ENCODE measurements at places on chromosomes 1 and 21.

- DNase-seq = no peak
These were observed 96.2 kb downstream of the RNF220 start for GRCh38 chr1:44501047-44501890.

GRCh38 chr1:159076438-159077119 is at the start of gene AIM2:
AIM2 (minus strand) TSS chr1:159076766; CDS start chr1:159073499, 3,267 bp downstream.
- DNase-seq = no peak

DNA sequence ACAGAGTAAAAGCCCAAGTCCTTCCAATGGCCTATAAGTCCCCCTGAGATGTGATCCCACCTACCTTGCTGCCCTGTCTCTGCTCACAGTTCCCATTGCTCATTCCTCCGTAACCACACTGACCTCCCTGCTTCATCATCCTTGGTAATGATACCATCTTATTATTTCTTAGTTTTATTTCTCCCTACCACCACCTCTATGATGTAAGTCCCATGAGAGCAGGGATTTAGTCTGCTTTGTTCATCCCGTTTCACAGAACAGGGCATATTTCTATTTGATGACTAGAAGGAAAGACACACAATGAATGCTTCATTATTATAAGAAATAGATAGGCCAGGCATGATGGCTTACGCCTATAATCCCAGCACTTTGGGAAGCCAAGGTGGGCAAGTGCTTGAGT is 22.5 kb downstream of the NIBAN1 start:
- no peak for DNase-seq

DNA sequence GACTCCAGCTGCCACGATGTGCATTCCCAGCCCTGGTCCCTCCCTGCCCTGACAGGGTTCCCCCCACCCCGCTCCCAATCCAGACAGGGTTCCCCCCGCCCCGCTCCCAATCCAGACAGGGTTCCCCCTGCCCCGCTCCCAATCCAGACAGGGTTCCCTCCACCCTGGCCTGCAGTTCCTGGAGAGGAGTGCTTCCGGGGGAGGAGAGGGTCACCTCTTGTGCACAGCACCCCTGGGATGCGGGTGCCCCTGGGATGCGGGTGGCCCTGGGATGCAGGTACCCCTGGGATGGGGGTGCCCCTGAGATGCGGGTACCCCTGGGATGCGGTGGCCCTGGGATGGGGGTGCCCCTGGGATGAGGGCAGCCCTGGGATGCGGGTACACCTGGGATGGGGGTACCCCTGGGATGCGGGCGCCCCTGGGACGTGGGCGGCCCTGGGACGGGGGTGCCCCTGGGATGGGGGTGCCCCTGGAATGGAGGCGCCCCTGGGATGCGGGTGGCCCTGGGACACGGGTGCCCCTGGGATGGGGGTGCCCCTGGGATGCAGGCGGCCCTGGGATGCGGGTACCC is 36.7 kb upstream of the SLC19A1 start:
- DNase-seq = peak; percentile 57

GRCh38 chr1:68600049-68600661 is 103.3 kb upstream of the DEPDC1 start:
- DNase-seq = no peak

- DNase-seq = no peak
These were observed 1.1 kb upstream of the SERBP1 start for GRCh38 chr1:67431156-67431765.

- DNase-seq = no peak
These were observed 137.4 kb downstream of the BACH1 start for GRCh38 chr21:29436143-29436542.

- peak; percentile 88 for DNase-seq
These were observed 23.5 kb downstream of the MTARC1 start for GRCh38 chr1:220810179-220810653.

- no peak for DNase-seq
These were observed 87.3 kb downstream of the PTPRU start for GRCh38 chr1:29323636-29324035.

DNA sequence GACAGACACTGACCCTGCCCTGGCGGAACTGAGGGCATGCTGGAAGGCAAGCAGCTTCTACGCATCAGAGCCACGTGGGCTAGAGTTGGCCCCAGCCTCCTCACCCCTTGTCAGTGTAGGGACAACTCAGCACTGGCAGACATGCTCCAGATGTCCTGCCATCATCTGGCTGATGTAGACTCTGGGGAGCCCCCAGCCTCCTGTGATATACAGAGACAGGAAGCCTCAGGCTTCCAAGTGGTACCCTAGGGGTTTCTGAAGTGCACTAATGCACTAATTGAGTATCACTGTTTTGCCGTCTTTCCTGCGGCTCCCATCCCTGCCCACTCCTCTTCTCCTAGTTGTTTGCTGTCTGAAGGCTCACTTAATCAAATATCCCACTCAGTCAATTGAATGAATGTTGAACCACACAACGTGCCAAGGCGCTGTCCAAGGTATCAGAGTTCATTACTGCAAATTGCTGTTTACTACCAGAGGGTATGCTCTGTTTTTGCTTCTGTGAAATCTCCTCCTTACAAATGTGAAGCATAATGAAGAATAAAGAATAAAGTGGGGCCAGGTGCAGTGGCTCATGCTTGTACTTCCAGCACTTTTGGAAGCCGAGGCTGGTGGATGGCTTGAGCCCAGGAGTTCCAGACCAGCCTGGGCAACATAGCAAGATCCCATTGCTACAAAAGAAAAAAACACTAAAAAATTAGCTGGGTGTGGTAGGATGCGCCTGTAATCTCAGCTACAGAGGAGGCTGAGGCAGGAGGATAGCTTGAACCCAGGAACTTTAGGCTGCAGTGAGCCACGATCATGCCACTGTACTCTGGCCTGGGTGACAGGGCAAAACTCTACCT is 76.4 kb upstream of the ZBTB18 start:
- no peak for DNase-seq

DNA sequence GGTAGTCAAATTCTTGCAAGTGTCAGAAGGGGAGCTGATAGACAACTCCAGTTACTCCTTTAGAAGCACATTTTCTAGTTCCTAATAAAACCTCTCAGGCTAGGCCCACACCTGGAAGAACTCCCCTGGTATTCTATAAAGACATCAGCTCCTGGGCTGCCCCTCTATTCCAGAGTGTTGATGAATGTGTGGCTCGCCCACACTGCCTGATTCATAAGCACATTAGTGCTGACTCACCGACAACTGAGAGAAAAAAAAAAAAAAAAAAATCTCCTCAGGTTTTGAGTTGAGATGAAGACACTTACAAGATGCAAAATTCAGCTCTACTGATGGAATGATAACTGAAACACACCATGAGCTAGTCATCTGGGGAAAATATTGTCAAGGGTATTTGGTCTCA is 188.1 kb downstream of the TNR start:
- DNase-seq = no peak

DNA sequence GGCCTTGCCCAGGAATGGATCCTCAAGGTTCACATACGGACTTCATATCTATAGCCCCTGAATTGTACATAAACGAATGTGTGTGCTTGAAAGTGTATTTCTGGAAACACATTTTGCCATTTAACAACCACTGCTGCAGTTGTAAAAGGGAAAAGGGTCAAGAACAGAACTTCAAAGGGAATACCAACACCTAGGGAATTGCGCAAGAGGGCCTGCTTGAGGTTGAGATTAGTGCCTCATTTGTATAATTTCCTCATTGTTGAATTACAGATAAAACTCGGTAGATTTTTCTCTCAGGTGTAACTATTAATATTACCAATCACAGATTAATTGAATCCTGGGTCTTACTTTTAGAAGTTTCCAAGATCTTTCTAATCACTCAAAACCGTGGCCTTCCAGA is 6.1 kb downstream of the NCF2 start:
- DNase-seq = no peak

DNA sequence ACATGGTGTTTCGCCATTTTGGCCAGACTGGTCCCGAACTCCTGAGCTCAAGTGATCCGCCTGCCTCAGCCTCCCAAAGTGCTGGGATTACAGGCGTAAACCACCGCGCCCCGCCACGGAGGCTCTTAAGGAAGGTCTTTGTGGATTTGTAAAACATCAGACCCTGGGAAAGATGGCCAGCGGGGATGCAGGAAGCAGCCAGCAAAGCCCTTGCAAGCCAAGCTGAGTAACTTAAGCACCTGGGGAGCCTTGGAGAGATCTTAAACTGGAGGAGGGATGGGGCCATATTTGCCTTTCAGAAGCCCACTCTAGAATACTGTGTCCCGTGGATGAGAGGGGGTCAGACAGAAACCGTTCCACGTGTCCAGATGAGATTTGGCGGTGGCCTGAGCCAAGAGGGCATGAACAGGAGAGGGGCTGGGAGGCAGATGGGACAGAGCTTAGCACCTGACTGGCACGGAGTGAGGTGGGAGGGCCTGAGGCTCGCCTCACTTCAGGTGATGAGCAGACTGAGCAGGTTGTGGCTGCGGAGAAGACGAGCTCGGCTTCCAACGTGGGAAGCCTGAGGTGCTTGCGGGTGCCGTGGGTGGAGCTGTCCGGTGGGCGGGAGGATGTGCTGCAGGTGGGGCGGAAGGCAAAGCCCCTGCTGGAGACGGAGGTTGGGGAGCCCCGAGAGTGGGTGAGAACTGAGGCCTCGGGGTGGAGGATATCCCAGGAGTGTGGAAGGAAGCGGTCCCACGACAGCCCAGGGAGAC is 11.7 kb downstream of the C1orf216 start:
- DNase-seq = no peak

GRCh38 chr1:6007318-6008083 is 15.3 kb upstream of the NPHP4 start:
- no peak for DNase-seq

DNA sequence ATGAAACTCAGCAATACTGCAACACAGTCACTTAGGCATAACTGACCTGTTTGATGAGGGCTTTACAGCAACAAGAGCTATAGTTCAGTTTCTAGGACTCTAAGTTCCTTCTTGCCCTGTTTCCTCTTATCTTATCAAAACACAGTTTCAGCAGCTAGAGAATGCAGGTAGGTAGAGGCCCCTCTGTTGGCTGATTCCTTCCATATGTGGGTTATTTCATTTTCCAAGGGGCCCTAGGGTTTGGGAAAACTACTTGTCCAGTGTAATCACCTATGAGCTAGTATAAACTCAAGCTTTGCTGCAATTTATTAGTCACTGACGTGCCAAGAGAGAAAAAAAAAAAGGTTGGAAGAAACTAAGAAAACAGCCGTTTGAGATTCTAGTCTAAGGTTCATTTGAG is 607.7 kb upstream of the USP24 start:
- no peak for DNase-seq

DNA sequence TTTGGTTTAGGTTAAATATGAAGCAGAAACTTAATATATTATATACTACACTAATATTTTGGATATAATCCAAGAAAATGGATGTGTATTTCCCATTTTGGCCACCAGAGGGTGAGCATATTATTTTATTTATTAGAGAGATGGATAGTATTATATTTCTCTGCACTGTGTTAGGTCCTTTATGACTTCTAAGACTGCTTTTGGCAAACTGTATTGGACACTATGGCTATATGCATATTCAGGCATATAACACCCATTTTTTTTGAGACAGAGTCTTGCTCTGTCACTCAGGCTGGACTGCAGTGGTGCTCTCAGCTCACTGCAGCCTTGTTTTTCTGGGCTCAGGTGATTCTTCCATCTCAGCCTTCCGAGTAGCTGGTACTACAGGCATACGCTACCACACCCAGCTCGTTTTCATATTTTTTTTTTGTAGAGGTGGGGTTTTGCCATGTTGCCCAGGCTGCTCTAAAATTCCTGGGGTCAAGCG is 17.8 kb upstream of the PGM1 start:
- DNase-seq = no peak

- DNase-seq = no peak
These were observed 8.9 kb downstream of the VSIG8 start for GRCh38 chr1:159853417-159854115.

- DNase-seq = no peak
These were observed 14.2 kb upstream of the TTC22 start for GRCh38 chr1:54815086-54815876.

GRCh38 chr1:32878637-32879041 is 7.7 kb upstream of the HPCA start:
- peak; percentile 53 for DNase-seq

GRCh38 chr1:199161766-199162303 is 523.0 kb downstream of the PTPRC start:
- no peak for DNase-seq

DNA sequence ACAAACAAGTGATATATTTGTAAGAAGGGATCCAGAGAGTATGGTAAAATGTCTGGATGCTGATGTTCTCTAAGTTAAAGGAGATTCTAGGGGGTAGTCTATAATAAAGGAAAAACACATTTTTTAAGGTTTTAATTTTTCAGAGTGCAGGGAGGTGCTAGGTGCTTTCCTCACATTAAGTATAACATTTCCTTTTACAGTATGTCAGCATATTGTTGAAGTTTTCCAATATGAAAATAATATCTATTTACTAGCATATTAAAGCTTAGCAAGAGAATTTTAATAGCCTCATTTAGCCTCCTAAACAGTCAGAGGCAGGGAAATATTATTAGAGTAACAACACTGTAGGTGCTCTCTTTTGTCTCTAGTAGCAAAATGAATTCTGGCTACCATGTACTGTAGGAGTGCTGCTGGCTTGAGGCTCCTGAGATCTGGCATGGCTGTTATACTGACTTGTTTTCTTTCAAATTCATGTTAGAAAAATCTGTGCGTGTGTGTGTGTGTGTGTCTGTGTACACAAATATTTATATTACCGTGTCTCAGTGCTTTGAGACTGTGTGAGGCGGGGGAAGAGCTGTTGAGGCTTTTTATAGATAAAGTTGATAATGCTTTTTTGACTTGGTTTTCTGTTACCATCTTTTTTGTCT is 71.0 kb downstream of the POU2F1 start:
- no peak for DNase-seq

GRCh38 chr1:6831366-6831765 is 46.1 kb downstream of the CAMTA1 start:
- no peak for DNase-seq

DNA sequence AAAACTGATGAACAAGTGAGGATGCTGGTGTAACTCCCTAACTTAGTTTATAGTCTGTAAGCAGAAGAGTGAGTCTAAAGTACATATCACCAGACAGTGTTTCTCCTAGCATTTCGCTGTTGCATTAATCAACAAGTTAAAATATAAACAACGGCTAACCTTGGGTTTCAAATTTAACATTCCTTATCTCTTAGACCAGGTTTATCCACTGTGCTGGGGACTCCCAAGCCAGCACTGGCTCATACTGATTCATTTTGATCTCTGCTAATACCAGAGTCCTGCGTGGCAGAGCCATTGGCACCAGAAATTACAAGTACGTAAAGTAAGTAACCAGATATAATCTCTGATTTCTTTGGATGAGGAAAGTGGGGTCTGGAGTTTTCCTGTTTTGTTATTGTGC is at the start of gene FMO1:
Gene FMO1, plus strand, starts transcription at position 193 of the 400 bp plus-strand sequence. CDS start 9,594 bp downstream, outside the sequence.
- no peak for DNase-seq

DNA sequence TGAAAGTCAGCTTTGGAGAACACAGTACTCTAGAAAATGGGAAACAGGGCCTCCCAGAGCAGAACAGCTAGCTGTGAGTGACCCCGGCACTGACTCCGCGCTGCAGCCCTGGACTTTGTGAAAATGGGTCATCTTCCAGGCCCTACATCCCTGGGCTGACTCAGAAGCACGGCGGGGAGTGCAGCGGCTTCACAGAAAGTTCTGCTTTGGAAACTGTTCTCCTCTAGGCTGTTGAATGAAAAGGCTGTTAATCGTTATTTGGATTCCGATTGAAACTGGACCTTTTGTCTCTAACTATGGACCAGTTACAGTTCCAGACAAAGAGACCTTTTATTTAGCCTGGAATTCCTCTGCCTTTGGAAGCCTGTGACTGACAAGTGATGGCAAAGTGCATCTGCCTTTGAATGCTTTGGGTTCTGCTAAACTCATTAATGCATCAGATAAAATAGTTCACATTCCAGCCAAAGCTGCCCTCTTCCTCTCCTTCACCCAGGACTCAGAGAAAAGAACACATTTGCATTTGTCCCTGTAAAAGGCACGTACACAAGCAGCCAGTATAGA is 144.9 kb upstream of the HOOK1 start:
- DNase-seq = no peak

GRCh38 chr21:45050797-45051489 is 23.4 kb upstream of the ADARB1 start:
- DNase-seq = no peak
